Tibial nerve (tissue), 4 donors: ENCODE measurements at places on chromosomes 12 and 14. TPM values are rescaled to one million over a fixed set of nuclear protein-coding genes. Genes with fewer than 3 reads are reported as not detected.

The CCDC60 gene
- total RNA-seq: not detected

The MYRFL gene
- 0.20 TPM for total RNA-seq

The DTX1 gene
- total RNA-seq: 38.1 TPM

The CD163L1 gene
- 16.7 TPM for total RNA-seq

The BCL11B gene
- 0.21 TPM for total RNA-seq

The CLEC9A gene
- total RNA-seq: not detected

The DNAAF2 gene
- 7.8 TPM for total RNA-seq

The KCNH3 gene
- total RNA-seq: not detected

The KRT76 gene
- not detected for total RNA-seq

The TSPAN11 gene
- 10.7 TPM for total RNA-seq

The SSTR1 gene
- 2.1 TPM for total RNA-seq

The TAMALIN gene
- 30.6 TPM for total RNA-seq

The TAS2R20 gene
- total RNA-seq: 1.4 TPM

The ALG10B gene
- total RNA-seq: 5.4 TPM

The GLT8D2 gene
- total RNA-seq: 30.1 TPM

The CAPS2 gene
- 29.3 TPM for total RNA-seq

The DNAI7 gene
- not detected for total RNA-seq

The PTGR2 gene
- 12.9 TPM for total RNA-seq

The SNX6 gene
- 86.6 TPM for total RNA-seq

The ANKRD13A gene
- total RNA-seq: 38.5 TPM

The OTX2 gene
- not detected for total RNA-seq

The MSI1 gene
- total RNA-seq: 1.2 TPM

The RGS6 gene
- total RNA-seq: 57.1 TPM

The VWF gene
- 311 TPM for total RNA-seq

The EML1 gene
- total RNA-seq: 65.3 TPM

The RAD52 gene
- total RNA-seq: 26.9 TPM

The C14orf132 gene
- 16.6 TPM for total RNA-seq

The ZDHHC22 gene
- not detected for total RNA-seq

The KRT3 gene
- not detected for total RNA-seq

The MVK gene
- 32.4 TPM for total RNA-seq

The TMEM132D gene
- not detected for total RNA-seq

The DNAJC22 gene
- not detected for total RNA-seq

The LRFN5 gene
- 11.1 TPM for total RNA-seq

The AQP6 gene
- 0.39 TPM for total RNA-seq

The C1RL gene
- 156 TPM for total RNA-seq

The FOXM1 gene
- total RNA-seq: 0.59 TPM

The GLT1D1 gene
- total RNA-seq: not detected

The ESYT1 gene
- 235 TPM for total RNA-seq

The HOXC12 gene
- 0.22 TPM for total RNA-seq

The TAS2R13 gene
- total RNA-seq: 11.6 TPM

The ATL1 gene
- total RNA-seq: 13.5 TPM

The DPF3 gene
- total RNA-seq: 0.22 TPM

The TSHR gene
- not detected for total RNA-seq

The TAS2R14 gene
- 5.2 TPM for total RNA-seq

The FSCB gene
- 2.2 TPM for total RNA-seq

The VPS33A gene
- total RNA-seq: 12.6 TPM

The AJUBA gene
- total RNA-seq: 22.8 TPM
